Karpas-422 (cell line): ENCODE measurements at places on chromosomes 2 and 18.
A peak's percentile ranks its signal among the peaks of the same experiment; 100 is the strongest.

DNA sequence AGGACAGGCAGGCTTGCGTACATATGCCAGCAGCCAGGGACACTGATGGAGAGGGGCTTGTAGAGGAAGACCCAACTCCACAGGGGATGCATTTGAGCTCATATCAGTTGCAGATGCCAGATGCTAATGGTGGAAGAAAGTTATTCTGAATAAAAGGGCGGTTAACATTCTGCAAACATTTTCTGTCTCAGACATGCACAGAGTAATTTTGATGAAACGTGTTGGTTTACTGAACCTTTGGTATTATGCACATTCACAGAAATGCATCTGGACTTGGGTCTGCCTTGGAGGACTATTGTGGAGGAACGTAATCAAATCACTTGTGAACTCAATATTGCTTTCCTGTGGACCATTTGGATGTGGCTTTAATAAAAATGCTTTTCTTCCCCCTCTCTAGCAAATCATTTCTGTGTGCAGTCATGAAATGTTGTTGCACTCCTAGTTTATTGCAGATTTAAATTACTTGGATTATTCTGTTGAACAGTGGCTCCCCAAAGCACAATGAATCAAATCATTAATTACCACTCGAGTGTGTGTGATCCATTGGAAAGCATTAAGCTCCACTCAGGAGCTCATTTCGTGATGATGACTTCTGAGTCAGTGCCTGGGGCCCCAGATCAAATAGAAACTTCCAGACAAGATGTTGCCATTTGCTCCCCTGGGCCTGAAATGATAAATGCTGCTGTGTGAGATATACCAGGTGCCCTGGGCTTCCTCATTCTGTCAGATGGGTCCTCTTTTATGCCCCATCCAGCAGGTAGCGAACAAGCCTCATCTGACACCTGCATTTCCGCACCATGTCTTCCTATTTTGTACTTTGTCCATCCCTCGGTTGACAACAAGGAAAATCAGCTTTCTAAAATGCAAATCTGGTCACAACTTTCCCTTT lies 697.0 kb upstream of the HS6ST1 start:
- DNase-seq = peak; percentile 51

DNA sequence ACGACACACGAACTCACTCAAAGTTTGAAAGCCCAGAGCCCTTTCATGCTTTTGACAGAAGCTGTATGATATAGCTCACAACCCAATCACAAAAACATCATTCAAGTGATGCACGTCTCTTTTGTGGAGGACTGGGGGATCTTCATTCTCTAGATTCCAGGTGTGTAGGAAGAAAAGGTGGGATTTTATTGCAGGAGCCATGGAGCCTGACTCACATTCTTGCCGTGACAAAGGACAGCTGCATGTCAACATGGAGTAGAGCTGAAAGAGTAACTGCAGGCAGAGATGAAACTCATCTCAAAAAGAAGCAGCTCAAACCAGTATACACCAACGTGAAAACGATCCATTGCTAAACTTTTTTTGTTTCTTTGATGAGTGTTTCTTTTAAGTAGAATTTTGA lies 50.9 kb upstream of the PDE1A start:
- no peak for DNase-seq

- DNase-seq = no peak
These were observed 112.4 kb upstream of the BZW1 start for GRCh38 chr2:200699310-200699709.

DNA sequence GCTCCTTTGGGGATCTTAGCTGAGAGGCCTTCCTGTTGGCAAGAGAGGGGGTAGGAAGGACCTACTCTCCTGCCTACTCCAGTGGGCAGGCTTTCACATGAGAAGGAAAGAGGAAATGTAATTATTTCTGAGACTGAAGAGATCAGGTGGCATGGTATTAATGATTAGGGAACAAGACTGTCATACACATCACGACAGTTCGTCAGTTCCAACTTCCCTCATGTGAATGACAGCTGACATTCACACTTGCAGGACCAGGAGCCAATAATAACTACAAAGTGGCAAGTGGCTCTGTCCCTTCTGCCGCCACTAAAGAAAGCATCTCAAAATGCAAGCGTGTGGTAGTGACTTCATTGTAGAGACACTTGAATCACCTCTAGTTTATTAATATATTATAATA lies 90.0 kb downstream of the ZCCHC2 start:
- peak; percentile 43 for DNase-seq

- DNase-seq = no peak
These were observed 10.7 kb upstream of the GALNT3 start for GRCh38 chr2:165804719-165805118.

GRCh38 chr18:8020132-8020846 lies 453.2 kb downstream of the PTPRM start:
- DNase-seq = no peak

DNA sequence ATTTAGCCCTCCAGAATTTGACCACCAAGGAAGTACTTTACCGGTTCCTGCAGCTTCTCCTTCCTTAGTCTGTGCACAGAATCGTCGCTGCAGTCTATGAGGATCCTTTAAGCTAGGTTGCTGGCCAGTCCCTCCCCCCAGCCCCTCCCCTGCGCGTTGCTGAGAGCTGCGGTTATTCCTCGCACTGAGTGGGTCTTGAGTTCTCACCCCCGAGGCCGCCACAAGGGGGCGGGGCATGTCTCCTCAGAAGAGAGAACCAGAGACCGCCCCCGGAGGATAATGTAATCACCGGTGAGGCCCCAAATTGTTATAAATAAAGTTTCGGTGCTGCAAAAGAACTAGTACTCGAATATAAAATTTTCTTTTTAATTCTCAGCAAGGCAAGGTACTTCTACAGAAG lies 1184.9 kb upstream of the CDH2 start:
- DNase-seq = no peak

DNA sequence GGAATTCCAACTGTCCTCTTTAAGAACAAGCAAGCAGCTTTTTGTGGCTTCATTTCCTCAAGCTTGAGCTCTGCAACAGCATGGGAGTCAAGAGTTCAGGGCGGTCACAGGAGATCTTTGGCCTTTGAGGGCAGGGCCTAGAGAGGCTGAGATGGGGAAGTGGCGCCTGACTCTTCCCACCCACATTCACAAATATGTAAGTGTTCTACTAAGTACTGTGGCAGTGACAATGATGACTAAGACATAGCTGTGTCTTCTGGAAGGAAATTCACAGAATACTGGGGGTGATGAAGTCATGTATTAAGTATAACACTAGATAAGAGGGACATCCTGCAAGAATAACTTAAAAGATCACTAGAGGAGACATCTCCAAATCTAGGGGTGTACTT lies 15.0 kb downstream of the RND3 start:
- no peak for DNase-seq

DNA sequence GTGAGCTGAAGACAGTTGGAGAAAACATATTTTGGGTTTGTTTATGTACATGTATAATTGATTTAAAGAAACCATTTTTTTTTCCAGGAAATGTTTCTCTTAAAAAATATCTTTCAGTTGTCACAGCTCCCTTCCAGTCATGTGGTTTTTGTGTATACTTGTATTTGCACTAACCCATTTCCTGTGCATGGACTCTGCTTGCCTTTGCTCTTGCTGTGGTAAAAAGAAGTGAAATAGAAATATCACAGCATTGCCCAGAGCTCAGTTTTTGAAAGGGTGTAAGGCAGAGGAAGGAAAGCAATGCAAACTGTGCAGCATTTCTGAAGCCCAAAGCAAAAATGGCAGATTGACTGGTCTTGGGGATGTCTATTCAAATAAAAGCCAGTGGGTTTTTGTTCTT lies 10.4 kb upstream of the DOCK10 start:
- no peak for DNase-seq

DNA sequence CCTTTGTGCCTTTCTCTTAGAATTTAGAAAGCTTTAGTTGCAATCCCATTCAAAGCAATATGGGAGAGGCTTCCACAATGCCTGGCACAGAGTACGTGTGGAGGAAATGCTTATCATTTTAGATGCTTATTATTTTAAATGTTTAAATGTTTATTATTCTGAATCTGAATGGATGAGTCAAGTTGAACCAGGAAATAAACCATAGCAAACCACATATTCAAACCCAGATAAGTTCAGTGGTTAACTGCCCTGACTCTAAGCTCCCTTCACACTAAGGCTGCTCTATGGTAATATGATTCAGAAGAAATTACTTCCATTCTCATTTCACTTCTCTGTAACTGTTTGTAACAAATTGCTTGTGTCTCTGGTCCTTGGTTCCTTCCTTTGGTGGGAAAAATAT lies 5.2 kb upstream of the PPP4R1 start:
- DNase-seq = no peak

GRCh38 chr18:10149768-10150556 lies 236.1 kb downstream of the VAPA start:
- no peak for DNase-seq
